ENCODE measurements at places on chromosomes 1 and 21.
A peak's percentile ranks its signal among the peaks of the same experiment; 100 is the strongest.

GRCh38 chr1:92822879-92823278 lies 9.0 kb upstream of the RPL5 start:
- no peak for DNase-seq

GRCh38 chr1:207049974-207050391 lies 1.0 kb downstream of the YOD1 start:
- peak; percentile 28 for DNase-seq

DNA sequence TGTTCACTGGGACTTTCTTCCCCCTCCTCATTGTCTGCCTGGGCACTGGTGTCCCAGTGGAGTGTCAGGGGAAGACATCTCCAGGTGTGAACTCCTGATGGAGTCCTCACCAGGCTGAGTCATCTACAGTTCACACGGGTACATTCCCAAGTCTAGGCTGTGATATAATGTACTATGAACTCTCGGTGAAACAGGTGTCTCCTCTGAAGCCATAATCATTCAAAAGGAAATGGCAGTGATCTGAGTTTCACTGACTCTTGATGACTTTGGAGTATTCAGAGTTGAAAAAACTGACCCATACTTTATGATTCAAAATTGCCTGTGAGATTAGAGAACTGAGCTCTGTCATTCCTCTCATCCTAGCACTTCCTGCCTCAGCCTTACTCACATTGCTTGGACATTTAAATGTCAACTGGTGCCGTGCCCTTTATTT lies 9.1 kb downstream of the LAMC2 start:
- DNase-seq: no peak

- DNase-seq: no peak
Measured at GRCh38 chr1:203643213-203644045, 16.8 kb downstream of the ATP2B4 start.

- DNase-seq: no peak
Measured at GRCh38 chr1:154848983-154849382, 21.1 kb downstream of the KCNN3 start.

GRCh38 chr1:58412071-58412580 lies 134.4 kb downstream of the OMA1 start:
- no peak for DNase-seq

DNA sequence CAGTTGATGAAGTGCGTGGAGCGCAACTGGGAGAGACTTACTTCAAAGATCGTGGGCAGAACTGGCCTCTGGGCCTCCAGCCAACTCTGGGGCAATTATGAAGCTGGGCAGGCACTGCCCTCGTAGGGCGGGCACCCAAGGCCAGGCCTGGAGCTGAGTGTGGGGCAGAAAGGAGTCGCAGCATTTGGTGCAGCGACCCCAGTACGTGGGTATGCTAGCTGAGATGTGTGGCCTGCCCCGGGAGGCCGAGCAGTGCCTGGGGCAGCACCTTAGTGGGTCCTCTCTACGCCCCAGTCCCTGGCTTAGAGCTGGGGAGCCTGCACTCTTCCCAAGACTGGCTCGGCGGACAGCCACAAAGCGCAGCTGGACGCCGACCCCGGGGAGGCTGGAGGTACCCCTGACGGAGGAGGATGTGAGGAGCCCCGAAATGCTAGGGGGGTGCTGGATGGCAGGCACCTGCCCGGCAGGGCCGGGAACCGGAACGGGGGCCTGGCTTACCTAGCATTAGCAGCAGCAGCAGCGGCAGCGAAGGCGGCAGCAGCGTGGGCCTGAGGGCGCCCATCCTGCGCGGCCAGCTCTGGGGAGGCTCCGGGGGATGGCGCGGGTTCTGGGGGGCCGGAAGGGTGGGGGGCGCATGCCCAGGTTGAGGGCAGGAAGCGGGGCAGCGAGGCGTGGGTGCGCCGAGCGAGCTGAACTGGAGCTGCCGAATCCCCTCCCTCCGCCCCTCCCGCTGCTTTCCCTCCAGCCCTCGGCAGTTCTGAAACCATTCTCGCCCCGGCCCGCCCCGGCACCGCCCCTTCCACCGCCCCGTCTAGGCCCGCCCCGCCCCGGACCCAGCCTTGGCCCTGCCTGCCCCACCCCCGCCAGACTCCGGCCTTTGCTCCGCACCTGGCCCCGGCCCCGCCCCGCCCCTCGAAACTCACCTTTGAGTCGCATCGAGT lies at the start of gene IGSF8:
TSS of gene IGSF8 (minus strand) at position 709 of the 941 bp plus-strand sequence. CDS start at position 562, 147 bp downstream.
- peak; percentile 75 for DNase-seq

- peak; percentile 74 for DNase-seq
Measured at GRCh38 chr1:59976194-59977074, 49.9 kb upstream of the CYP2J2 start.

GRCh38 chr1:90725657-90726424 lies 8.7 kb upstream of the BARHL2 start:
- DNase-seq: no peak

GRCh38 chr1:63593886-63594605 lies 835 bp downstream of the PGM1 start:
- DNase-seq: peak; percentile 29

GRCh38 chr1:100268202-100268601 lies 2.2 kb downstream of the RTCA start:
- no peak for DNase-seq

- DNase-seq: no peak
Measured at GRCh38 chr21:32532636-32533035, 52.7 kb downstream of the TCP10L start.

- no peak for DNase-seq
Measured at GRCh38 chr1:157831968-157832626, 9.5 kb downstream of the CD5L start.

- DNase-seq: no peak
Measured at GRCh38 chr1:23910144-23910543, 3.0 kb downstream of the CNR2 start.

DNA sequence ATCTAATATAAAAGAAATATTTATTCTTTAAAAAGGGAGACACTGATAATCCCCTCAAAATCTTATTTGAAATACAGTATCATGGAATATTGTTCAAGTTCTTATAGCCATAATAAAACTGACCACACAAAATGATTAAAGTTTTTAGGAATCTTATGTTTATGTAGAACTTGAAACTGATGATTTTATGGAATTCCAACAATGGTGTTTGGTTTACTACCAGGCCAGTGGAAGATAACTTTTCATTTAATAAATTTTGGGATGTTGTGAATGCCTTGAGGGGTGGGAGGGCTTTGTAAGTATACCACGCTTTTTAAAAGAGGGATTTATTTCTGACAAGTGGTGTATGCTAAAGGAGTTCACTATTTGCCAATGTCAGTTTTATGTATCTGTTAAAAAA lies 87.7 kb downstream of the RAB3GAP2 start:
- DNase-seq: no peak

DNA sequence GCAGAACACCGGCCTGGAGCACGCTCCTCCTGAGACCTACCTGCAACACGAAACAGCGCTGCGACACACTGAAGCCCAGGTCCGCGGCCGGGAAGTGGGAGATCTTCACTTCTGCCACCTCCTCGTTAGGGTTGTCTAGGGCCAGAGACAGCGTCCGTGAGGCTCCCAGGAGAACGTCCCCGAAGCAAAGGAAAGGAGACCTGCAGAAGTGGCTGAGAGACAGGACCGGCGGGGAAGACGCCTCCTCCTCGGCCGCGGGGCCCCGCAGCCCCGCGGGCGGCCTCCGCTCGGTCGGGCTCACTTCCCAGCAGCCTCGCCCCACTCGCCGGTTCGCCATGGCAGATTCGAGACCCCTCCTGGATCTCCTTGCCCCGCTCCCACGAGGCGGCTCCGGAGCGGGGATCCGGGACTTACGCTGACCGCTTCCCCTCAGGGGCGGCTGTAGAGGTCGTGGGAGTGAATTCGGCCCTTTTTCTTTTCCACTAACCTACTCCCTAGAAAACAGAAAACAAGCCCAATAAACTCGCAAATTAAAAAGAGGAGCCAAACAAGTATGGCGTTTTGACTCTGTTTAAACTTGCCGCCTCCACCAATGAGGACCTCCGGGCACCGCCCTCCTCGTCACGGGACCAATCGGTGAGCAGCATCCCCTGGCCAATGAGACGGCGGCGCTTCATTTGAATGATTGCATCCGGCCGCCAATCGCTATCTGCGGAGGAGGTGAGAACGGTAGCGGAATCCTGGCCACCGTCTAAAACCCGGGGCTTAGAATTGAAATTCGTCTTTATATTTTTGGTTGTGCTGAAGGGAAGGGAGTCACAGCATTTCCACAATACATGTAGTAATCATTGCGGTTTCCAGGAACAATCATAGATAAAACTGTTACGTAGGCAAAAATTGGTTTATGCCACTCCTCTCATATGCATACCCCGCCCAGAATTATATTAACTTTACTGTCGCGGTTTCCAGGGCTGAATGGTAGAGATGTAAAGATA lies at the start of gene ASPM:
TSS of gene ASPM (minus strand) at position 569 of the 995 bp plus-strand sequence. CDS start at position 337, 232 bp downstream.
- DNase-seq: peak; percentile 92

- DNase-seq: no peak
Measured at GRCh38 chr21:29465546-29465945, 166.8 kb downstream of the BACH1 start.

DNA sequence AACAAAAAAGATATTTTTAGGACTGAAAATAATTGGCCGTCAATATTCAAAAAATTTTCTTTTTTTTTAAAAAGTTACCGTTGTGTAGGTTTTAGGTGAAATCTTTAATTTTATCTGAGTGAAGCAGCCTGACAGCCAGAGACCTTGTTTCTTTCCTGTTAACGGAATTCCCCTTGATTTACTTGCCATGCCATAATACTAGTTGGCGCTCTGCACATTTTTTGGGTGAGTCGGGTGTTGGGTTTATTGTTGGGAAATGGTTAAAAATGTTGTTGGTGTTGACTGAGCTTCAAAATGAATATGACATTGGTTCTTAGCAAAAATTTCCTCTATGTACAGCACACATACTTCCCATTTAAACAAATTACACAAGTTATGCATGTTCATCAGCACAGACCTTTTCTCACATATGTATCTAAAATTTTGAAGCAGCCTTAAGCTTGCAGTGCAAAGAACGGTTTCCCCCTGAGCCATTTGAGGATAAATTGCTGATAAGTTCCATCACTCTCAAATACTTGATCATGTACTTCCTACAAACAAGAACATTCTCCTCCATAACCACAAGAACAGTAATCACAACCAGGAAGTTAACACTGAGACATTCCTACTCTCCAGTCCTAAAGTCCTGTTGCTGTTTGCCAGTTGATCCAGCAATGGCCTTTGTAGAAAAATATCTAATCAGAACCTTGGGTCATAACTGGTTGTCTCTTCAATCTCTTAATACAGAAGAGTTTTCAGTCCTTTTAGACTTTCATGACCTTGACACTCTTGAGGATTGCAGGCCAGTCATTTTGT lies 34.2 kb downstream of the CAMTA1 start:
- DNase-seq: no peak

DNA sequence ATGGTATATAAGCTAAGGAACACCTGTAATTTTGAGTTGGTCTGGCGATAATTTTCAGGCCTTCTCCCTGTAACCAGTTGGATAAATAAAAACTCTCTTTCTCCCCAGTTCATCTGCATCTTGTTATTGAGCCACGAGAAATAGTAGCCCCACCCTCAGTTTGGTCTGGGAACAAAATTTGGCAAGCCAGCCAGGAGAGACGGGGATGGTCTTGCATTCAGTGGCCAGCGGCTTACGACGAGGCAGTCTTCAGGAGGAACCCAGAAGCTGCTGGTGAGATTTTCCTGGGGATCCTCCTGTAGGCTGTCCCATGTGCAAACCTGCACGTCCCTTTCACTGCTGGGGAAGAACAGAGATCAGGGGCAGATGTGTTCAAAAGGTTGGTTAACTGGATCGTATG lies 174.6 kb downstream of the PLA2G4A start:
- DNase-seq: no peak

GRCh38 chr1:67843331-67843730 lies 10.1 kb upstream of the GNG12 start:
- no peak for DNase-seq

DNA sequence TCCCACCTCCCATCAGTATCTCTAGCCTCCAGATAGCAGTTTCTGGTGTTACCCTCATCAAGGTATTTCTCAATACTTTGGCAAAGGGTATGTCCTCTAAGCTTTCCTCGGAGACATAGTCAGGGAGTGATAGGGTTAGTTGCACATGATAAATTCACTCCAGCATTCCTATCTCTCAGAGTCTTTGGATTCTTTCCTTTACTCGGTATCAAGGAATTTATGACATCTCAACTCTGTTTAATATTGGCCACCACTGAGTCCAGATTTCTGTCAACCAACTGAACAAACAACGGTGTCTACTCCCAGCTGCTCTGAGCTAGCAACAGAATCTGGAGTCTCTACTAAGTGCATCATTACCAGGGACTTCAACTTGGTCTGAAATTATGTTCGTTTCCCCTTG lies 233.4 kb downstream of the TM2D1 start:
- DNase-seq: peak; percentile 76

- DNase-seq: no peak
Measured at GRCh38 chr21:31554511-31555022, 104.9 kb upstream of the SOD1 start.

DNA sequence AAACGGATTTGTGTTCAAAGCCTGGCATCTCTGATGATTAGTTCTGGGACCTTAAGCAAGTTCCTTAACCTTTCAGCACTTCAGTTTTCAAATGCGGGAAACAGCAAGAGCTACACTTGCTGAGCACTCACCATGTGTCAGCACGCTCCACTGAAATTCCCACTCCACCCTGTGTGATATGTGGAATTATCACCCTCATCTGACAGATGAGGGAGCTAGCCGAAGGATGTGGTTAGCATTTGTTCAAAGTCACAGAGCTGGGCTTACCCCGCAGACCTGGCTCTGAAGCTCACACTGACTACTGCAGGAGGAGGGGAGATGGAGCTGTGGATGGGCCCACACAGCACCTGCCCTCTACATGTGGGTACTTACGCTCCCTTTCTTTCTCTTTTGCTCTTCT lies 29.1 kb downstream of the IL12RB2 start:
- no peak for DNase-seq

GRCh38 chr1:241964550-241965282 lies 7.1 kb downstream of the BECN2 start:
- no peak for DNase-seq

DNA sequence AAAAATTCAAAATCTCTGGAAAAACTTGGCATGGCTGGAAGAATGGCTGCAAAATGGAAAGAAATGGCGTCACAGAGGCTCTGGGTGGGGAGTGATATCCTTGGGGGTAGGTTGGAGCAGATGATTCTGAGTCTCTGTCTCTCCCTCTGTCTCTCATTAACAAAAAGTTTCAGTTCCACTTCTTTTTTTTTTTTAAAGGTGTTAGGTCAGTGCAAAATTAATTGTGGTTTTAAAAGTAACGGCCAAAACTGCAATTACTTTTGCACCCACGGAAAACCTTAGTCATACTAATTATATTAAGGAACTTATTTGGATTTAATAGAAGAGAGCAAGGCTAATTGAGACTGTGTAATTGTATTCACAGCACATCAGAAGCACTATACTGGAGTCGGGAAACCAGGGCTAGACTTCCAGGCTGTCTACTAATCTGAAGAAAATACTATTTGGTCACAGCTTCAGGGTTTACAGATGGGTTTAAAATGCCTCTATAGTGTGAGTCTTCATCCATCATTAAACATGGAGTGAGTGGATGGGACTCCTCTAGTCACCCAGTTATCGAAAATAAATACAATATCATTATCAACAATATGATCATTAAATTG lies 289.1 kb upstream of the PLD5 start:
- no peak for DNase-seq

- no peak for DNase-seq
Measured at GRCh38 chr1:169707912-169708604, 3.4 kb downstream of the SELL start.

- DNase-seq: peak; percentile 4
Measured at GRCh38 chr1:62076286-62076685, 118.4 kb upstream of the L1TD1 start.

GRCh38 chr1:89877756-89878155 lies 56.9 kb downstream of the LRRC8D start:
- DNase-seq: no peak

GRCh38 chr1:21673277-21673780 lies 4.2 kb upstream of the RAP1GAP start:
- no peak for DNase-seq
